Pancreas (tissue), 10 donors: ENCODE measurements at places on chromosomes 6 and 20. TPM values are rescaled to one million over a fixed set of nuclear protein-coding genes. Genes with fewer than 3 reads are reported as not detected.

DNA sequence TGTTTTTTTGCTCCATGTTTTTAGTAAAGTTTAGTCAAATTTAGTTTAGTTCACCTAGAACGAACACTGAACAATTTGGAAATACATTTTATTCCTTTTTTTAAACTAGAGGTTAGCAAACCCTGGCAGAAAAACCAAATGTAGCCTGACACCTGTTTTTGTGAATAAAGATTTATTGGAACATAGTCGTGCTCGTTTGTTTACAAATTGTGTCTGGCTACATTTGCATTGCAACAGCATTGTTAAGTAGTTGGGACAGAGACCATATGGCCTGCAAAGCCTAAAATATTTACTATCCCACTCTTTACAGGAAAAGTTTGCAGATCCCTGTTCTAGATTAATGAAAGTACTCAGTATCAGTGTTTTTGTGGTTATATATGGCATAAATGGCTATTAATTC is 56.9 kb downstream of the CD109 start:
- no peak for DNase-seq

- DNase-seq: peak; percentile 53
Observed at GRCh38 chr6:105424175-105424783, 21.4 kb upstream of the PREP start.

GRCh38 chr6:104218116-104218515 is 641.6 kb downstream of the HACE1 start:
- DNase-seq: no peak

GRCh38 chr20:48758206-48758820 is 69.5 kb downstream of the PREX1 start:
- DNase-seq: no peak

DNA sequence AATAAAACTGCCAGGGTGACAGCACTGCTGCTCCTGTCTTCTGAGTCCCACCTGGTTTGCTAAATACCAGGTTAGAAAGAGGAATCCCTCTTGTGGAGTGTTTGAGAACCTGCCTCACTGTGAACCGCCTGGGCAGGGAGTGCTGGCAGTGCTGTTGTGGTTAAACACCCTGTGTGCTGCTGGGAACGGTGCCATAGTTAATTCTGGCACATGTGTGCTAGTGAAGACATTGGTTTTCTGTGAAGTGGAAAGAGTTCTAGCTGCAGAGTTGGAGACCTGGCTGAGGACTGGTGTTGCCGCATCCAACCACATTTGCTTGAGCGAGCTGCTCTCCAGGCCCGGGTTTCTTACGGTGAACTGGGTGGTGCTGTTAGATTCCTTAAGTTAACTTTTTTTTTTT is 72.7 kb downstream of the IGF2R start:
- peak; percentile 72 for DNase-seq

DNA sequence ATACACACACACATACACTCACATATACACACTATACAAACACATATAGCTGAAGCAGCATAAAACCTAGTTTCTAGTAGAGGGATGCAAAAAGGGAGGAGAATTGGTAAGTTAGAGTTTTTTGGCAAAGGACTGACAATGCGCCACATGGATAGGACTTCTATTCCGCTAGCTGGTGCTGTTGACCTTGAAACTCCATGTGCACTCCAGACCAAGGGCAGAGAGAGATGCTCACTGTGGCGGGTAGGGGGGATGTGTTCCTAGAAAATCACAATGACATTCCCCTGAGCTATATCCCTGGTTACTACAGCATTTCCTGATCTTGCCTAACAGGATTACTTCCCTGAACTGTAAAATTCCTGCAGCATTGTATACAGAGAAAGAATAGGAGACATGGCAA is 19.2 kb downstream of the MICA start:
- no peak for DNase-seq

GRCh38 chr6:97665446-97665845 is 382.4 kb upstream of the MMS22L start:
- no peak for DNase-seq

- no peak for DNase-seq
Observed at GRCh38 chr20:1824181-1824580, 71.0 kb upstream of the SIRPA start.

DNA sequence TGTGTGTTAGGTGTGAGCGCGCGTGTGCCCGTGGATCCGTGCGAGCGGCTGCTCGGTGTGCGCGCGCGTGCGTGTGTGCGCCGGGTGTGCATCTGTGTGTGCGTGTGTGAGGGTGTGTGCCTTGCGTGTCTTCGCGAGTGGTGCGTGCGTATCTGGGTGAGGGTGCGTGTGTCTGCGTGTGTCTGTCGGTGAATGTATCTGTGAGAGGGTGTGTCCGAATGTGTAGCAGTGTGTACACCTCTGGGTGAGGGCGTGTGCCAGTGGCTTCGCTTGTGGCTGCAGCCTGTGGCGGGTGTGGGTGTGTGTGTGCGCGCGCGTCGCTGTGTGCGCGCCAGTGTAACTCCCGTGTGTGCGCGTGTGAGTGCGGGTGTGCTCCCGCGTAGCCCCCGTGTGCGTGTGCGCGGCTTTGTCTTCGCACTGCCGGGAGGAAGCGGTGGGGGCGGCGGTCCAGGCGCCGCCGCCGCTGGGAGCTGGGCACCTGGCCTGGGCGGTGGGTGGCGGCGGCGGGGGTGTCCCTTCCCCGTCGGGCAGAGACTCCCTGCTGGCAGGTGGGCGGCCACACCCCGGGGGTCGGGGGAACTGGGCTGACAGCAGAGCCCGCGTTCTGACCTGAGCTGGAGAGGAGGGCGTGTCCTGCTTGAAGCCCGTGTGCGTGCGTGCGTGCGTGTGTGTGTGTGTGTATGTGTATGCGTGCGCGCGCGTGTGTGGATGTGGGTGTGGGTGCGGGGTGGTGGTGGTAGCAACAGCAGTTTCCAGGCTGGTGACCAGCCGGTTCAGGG is 61.3 kb upstream of the EPB41L1 start:
- DNase-seq: peak; percentile 74

GRCh38 chr20:64149141-64149540 is 15.1 kb upstream of the MYT1 start:
- no peak for DNase-seq

GRCh38 chr6:34341481-34341971 is 50.9 kb downstream of the NUDT3 start:
- no peak for DNase-seq

DNA sequence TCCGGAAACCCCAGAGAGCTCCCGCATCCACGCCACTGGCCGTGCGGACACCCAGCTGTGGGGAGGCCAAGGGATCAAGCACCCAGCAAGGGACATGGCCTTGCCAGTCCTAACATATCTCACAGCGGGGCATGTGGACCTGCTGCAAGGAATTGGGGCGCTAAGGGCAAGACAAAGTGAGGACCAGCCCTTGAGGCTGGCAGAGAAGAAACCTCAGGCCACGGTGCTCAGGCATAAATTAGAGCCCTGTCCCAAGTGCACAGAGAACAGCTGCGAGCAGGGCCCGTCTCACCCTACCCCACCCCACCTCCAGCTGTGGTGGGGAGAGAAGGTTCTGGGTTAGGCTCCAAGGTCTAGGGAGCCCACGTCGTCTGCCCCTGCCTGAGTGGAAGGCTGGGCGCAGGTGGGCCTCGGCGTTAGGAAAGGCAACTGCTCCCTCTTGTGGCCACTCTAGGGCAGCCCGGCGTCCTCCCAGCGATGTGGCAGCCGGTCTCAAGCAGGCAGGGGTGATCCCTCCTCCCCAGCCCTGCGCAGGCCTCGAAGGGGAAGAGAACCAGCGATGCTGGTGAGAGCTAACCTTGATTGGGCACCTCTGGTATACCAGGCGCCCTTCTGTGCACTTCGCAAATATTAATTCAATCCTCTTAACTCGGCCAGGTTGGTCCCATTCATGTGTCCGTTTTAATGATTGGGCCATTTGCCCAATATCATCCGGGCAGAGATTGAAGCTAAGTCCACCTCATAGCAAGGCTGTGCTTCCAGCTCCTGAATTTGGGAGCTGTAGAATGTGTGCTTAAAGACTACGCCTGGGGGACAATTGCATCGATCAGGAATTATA is 235.8 kb downstream of the NFATC2 start:
- DNase-seq: peak; percentile 49

GRCh38 chr6:48986845-48987244 is 476.2 kb downstream of the MMUT start:
- DNase-seq: no peak

Gene GSTA3
- polyA plus RNA-seq: not detected

Gene HLA-DQA2
- 0.14 TPM for polyA plus RNA-seq

Gene TNF
- 0.42 TPM for polyA plus RNA-seq

Gene ALDH5A1
- polyA plus RNA-seq: 5.9 TPM
